HCEC 1CT (cell line): ENCODE measurements at places on chromosomes 12 and 14.

DNA sequence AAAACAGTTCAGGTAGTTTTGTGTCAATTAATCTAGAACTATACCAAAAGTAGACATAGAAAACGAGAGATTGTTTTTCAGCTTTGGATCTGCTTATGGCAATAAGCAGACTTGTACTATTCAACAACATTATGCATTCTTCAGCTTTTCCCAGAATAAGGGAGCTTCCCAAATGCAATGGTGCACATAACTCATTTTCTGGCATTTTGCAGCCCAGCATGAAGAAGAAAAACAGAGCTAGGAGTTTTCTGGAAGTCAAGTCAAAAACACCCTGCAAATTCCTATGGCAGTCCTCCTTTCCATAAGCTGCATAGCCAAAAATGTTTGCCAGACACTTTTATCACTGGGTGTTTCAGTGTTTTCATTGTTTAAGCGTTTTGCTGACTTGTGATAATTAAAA is 314.7 kb downstream of the NAV3 start:
- no peak for DNase-seq

DNA sequence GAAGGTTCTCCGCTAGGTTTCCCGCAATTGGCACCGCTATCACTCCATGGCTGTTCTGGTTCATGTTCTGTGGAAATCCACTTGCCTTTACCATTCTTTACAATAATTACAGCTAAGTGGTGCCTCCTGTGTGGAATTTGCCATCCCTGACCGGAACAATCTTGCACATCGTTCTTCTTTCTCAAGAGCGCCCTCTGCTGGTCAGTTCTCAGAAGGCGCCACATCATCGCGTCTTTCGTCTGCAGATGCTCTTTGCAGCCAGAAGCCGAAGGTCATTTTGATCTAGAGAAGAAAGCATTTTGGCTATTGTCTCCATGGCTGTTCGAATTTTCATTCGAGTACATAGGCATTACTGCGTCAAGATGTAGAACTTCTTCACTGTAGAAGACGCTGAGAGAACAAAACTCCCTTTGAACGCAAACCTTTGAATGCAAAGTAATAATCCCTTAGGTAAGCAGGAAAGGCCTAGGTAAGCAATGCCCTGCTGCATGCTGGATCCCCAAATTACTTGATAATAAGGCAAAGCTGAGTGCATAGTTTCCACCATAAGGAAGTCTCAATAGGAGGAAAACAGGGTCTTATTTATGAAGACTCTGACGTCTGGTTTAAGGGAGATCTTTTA is 10.1 kb upstream of the RTRAF start:
- DNase-seq = peak; percentile 62

- no peak for DNase-seq
These were observed 772.2 kb downstream of the LRFN5 start for GRCh38 chr14:42378880-42379279.

- DNase-seq = no peak
These were observed 32.5 kb downstream of the KRT76 start for GRCh38 chr12:52744493-52745156.

- DNase-seq = no peak
These were observed 64.8 kb downstream of the CACNA1C start for GRCh38 chr12:2117541-2117940.

- no peak for DNase-seq
These were observed 448.5 kb downstream of the PDZRN4 start for GRCh38 chr12:41636653-41637052.

DNA sequence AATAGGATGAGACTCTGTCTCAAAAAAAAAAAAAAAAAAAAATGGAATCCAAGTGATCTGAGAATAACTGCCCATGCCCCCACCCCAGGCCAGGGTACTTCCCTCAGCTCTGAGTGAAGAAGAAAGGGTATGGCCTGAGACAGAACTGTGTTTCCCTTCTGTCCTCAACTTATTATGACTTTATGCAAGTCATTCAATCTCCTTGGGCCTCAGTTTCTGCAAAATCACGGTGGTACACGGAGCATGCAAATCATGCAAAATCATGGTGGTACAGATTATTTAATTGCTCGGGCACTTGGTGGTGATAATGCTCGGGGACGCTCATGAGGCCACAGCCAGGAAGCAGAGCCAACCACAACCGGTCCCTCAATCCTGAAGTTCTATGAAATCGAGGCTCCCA is 56.5 kb upstream of the TBX3 start:
- no peak for DNase-seq

GRCh38 chr12:118119449-118119879 is 15.7 kb upstream of the VSIG10 start:
- no peak for DNase-seq

DNA sequence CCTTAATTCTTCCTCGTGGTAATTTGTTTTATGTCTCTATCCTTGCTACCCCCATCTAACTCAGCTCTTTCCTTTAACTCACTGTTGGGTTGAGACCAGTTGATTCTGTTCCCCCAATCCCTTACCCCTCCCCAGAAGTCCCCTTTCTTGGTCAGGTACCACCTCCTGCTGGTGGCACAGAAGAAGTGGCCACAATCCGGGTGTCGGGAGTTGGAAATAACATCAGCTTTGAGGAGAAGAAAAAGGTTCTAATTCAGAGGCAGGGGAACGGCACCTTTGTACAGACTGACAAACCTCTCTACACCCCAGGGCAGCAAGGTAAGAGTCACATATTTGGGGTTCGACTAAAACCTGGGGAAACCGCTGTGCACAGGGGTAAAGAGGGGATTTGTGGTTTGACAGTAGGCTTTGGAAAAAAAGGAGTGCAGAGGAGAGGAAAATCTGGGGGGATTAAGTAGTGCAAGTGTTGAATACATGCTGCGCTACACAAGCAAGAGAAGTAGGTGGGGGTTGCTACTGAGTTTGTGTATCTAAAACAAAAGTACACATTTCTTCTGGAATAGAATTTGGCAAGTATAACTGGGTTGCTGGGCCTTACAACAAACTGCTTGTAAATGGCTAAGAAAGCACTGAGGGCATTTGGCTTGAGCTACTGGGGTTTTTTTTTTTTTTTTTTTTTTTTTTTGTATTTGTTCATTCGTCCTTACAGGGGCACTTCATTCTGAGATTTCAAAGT is 1.3 kb downstream of the A2ML1 start:
- peak; percentile 5 for DNase-seq

DNA sequence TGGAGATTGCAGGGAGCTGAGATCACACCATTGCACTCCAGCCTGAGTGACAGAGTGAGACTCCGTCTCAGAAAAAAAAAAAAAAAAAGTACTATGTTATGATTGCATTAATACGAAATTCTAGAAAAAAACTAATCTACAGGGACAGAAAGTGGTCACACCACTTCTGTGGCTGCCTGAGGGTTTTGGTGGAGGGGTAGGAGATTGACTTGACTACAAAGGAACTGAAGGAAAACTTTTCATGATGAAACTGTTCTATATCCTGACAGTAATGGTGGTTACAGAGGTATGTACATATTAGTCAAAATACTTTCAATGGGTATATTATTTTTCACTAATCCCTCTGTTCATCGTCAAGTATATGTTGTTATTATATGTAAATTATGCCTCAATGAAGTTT is 42.1 kb downstream of the FOXN3 start:
- no peak for DNase-seq

- DNase-seq = no peak
These were observed 29.6 kb upstream of the NAP1L1 start for GRCh38 chr12:76113800-76114757.

GRCh38 chr14:84969501-84969900 is 560.4 kb upstream of the FLRT2 start:
- DNase-seq = peak; percentile 5

DNA sequence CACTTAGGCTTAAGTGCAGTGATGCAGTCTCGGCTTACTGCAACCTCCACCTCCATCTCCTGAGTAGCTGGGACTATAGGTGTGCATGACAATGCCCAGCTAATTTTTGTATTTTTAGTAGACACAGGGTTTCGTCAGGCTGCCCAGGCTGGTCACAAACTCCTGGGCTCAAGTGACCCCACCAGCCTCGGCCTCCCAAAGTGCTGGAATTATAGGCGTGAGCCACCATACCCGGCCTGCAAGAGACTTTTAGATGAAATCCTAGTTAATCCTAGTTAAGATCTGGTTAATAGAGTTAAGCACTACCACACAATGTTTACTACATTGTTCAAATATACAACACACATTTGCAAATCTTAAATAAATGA is 196.5 kb upstream of the AMIGO2 start:
- DNase-seq = no peak

GRCh38 chr14:68506645-68507419 is 286.0 kb downstream of the ZFP36L1 start:
- DNase-seq = no peak

GRCh38 chr12:127677537-127678131 is 589.3 kb upstream of the TMEM132C start:
- peak; percentile 72 for DNase-seq

DNA sequence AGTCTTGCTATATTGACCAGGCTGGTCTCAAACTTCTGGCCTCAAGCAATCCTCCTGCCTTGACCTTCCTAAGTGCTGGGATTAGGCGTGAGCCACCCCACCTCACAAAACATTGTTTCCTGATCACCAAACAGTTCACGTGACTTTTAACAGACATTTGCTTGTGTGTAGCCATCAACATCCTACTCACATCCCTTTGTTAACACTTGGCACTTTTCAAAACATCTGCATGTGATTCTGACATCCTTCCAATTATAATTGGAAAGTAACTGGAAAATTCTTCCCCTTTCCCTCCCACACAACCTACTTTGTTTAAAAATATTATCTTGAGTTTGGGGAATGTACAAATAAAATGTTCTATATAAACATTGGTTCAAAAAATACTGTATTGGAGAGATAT is 317.9 kb downstream of the PCNX1 start:
- DNase-seq = no peak

DNA sequence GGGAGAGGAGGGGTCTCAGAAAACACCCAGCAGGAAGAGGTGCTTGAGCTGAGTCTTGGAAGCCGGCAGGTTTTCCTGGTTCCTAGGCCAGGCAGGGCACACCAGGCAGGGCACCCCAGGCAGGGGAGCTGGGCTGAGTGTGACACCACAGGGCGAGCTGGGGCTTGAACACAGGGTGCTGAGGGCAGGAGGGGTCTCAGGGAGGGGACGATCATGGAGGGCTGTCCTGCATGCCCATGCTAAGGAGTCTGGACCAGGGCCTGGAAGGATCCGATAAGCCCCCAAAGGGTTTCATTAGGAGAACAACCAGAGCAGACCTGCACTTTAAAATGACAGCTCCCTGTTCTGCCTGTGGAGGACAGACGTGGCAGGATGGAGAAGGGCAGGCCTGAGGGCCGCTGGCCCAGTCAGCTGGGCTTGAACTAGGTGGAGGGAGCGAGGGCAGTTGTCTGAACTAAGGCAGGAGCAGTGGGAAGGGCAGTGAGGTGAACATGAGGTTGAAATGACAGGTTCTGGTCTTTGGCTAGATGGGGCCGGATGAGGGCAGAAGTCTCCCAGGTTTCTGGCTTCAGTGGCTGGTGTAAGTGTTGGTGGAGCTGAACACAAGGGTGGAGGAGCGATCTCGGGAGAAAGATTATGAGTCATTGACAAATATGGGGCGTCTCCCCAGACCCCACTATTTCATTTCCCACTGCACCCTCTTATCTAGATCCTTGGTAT is 171.0 kb upstream of the PZP start:
- DNase-seq = no peak

GRCh38 chr12:24561882-24562770 is 386.8 kb downstream of the BCAT1 start:
- DNase-seq = peak; percentile 78

GRCh38 chr14:35402323-35403113 is 2.0 kb downstream of the NFKBIA start:
- DNase-seq = no peak

DNA sequence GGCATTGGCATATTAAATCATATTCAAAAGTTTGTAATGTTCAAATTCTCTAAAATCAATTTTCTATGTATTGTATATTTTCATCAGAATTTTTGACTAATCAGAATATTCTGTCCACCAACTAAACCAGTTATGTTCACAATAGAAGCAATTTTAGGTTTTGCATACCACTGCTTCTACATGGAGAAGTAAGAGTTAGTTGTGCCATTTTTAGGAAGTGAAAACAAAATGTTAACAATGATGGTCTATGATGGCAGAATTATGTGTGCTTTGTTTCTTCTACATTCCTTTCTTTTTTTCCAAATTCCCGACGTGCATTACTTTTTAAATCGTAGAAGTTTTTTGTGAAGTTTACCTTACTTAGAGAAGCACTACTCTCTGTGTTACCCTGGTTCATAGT is 29.5 kb downstream of the ABHD12B start:
- no peak for DNase-seq

- no peak for DNase-seq
These were observed 16.0 kb upstream of the RNASE10 start for GRCh38 chr14:20489093-20489994.

DNA sequence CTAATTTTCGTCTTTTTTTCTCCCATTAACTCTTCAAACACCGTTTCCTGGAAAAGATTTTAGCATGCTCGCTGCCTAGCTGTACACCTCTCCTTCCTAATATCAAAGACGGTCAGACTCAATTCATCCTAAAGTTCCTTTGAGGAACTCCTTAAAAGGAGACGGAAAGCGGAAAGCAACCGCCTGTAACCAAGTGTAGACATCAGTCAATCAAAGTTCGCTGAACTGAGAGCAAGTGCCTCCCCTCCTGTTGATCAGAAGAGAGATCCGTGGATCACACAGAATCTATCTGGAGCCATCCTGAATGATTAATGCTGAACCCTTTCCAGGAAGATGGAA is 412 bp upstream of the TEP1 start:
- peak; percentile 32 for DNase-seq

DNA sequence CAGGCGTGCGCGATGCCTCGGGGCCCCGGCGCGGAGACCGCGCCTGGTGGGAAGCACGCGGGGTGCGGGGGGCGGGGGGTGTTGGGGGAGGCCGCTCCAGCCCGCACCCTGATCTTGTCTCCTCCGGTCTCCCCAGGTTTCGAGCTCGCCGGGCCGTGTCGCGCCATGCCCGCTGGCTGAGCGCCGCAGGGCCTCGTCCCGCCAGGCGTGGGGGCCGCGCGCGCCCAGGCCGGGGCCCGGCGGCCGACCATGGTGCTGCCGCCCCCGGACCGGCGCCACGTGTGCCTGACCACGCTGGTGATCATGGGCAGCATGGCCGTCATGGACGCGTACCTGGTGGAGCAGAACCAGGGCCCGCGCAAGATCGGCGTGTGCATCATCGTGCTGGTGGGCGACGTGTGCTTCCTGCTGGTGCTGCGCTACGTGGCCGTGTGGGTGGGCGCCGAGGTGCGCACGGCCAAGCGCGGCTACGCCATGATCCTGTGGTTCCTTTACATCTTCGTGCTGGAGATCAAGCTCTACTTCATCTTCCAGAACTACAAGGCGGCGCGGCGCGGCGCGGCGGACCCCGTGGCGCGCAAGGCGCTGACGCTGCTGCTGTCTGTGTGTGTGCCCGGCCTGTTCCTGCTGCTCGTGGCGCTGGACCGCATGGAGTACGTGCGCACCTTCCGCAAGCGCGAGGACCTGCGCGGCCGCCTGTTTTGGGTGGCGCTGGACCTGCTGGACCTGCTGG is 2.4 kb downstream of the TMEM121 start:
- DNase-seq = no peak

- DNase-seq = no peak
These were observed 355.5 kb downstream of the SNAPC1 start for GRCh38 chr14:62117751-62118105.

- DNase-seq = no peak
These were observed 9.9 kb downstream of the AMDHD1 start for GRCh38 chr12:95953000-95953399.

- DNase-seq = no peak
These were observed 581.2 kb downstream of the LRFN5 start for GRCh38 chr14:42187846-42188245.

GRCh38 chr12:12323591-12323990 is 26.5 kb downstream of the MANSC1 start:
- no peak for DNase-seq

GRCh38 chr12:118332511-118332910 is 40.2 kb downstream of the TAOK3 start:
- DNase-seq = no peak

- no peak for DNase-seq
These were observed 10.7 kb downstream of the FOXN3 start for GRCh38 chr14:89406361-89406760.
